ENCODE measurements at places on chromosomes 12 and 14. TPM values are rescaled to one million over a fixed set of nuclear protein-coding genes. Genes with fewer than 3 reads are reported as not detected.
A peak's percentile ranks its signal among the peaks of the same experiment; 100 is the strongest.

- no peak for DNase-seq
These were observed 538.2 kb upstream of the TBX3 start for GRCh38 chr12:115222220-115222619.

- peak; percentile 87 for DNase-seq
These were observed 148.9 kb downstream of the CRADD start for GRCh38 chr12:93825931-93826555.

DNA sequence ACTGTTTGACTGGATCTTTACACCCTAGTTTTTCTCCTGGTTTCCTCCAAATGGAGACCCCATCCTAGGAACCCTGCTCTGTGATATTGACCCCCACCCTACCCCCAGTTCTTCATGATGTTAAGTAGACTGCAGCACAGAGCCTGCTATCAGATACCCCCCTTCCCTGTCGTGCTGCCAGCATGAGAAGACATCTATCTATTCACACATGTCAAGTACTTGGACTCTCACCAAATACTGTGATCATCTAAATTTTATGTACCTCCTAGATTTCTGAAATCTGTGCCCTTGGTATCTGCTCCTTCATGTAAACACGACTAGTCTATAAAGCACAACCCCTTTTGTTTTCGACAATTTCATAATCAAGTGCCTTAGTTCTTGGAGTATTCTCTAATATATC is 38.9 kb downstream of the FERMT2 start:
- no peak for DNase-seq

GRCh38 chr12:121288158-121288845 is 8.2 kb downstream of the CAMKK2 start:
- DNase-seq, result no peak

GRCh38 chr12:110760204-110760609 is 17.5 kb upstream of the PPP1CC start:
- no peak for DNase-seq

- no peak for DNase-seq
These were observed 78.6 kb upstream of the GALNT9 start for GRCh38 chr12:132407992-132408391.

DNA sequence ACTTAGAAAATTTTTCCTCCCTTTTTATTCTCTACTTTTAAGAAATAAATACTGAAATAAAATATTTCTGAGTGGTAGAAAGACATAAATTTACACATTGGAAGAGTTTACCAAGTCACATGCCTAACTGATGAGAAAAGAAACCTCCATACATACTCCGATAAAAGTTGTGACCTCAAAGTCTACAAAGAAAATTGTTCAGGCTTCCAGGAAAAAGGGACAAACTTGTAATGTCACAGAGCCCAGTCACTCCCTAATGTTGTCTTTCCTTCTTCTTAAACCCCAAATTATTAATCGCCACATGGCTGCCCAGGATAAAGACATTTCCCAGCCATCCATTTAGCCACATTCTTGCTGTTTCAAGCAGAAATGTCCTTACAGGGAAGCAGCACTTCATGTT is 455.3 kb downstream of the MDGA2 start:
- no peak for DNase-seq

- no peak for DNase-seq
These were observed 628.9 kb upstream of the TBX3 start for GRCh38 chr12:115312901-115313300.

- no peak for DNase-seq
These were observed 152.2 kb downstream of the SLC15A4 start for GRCh38 chr12:128671528-128672042.

GRCh38 chr12:27524494-27524835 is 459 bp downstream of the PPFIBP1 start:
- no peak for DNase-seq

- no peak for DNase-seq
These were observed 37.6 kb downstream of the SPTB start for GRCh38 chr14:64841772-64842750.

The TESPA1 gene
- 1.7 TPM for polyA plus RNA-seq

- DNase-seq, result no peak
These were observed 25.0 kb downstream of the SH2B3 start for GRCh38 chr12:111430433-111431353.

DNA sequence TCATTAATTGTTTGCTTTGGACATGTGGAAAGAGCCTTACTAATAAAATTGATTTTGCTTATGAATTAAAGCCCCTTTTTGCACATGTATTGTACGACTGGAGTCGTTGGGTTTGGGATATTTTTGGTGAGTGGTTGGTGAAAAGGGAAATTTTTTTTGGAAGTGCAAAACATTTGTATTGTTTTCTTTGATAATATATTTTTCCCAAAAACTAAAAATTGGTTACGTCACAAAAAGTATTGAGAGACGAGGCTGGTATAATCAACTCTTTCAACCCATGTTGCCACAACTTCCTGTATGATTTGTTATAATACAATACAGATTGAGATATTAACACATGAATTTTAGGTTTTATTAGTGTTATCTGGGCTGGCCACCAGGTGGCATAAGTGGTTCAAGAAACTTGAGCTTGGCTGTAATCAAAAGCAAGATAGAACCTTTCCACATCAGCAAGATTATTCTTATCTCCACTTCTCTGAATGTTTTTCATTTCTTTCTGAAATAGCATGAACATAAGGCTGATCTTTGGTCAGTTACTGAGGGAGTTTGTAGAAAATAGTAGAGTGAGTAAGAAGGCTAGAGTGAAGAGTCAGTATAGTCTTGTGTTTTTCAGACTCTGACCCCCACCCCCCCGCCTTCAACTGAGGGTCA is 8.7 kb downstream of the NGDN start:
- peak; percentile 65 for DNase-seq

The HAL gene
- 0.24 TPM for polyA plus RNA-seq

DNA sequence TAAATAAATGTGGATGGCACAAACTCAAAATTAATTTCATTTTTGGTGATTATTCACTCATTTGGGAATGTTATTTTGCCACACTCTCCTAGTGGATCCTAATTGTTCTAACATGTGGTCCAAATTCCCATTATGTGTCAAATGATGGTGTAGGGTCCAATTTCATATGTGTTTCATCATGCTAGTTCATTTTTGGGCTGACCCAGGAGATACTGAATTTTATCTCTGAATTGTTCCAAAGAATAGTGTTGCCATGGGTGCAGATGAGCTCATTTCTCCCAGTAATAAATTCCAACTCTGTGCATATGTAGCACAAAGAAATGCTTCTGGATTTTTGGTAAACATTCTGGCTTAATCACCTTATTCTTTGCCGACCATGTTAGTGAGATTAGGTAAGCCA is 23.5 kb upstream of the SEL1L start:
- DNase-seq, result no peak

- peak; percentile 58 for DNase-seq
These were observed 23.7 kb upstream of the DHRS4 start for GRCh38 chr14:23929822-23930294.

The GNB3 gene
- 20.6 TPM for polyA plus RNA-seq

DNA sequence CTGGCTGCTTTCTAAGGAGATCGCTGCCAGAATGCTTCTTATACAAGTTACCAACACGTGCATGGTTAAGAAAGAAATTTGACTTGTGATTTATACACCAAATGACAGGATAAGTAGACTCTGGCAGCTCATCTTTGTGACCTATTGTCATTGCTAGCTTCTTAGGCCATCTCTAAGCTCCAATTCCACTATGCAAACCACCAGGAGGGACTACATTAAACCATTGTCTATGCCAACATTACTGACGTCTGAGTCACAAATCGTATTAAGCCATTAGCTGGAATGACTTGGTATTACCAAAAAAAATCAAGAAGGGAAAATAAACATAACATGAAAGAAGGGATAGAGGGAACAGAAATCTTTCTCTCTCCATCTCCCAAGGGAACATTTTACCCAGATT is 15.8 kb upstream of the VPS33A start:
- peak; percentile 56 for DNase-seq

- DNase-seq, result peak; percentile 35
These were observed 142.8 kb upstream of the TMCC3 start for GRCh38 chr12:94793191-94793595.

The OR2AP1 gene
- polyA plus RNA-seq, result not detected

GRCh38 chr12:14213542-14213941 is 151.9 kb upstream of the ATF7IP start:
- no peak for DNase-seq

DNA sequence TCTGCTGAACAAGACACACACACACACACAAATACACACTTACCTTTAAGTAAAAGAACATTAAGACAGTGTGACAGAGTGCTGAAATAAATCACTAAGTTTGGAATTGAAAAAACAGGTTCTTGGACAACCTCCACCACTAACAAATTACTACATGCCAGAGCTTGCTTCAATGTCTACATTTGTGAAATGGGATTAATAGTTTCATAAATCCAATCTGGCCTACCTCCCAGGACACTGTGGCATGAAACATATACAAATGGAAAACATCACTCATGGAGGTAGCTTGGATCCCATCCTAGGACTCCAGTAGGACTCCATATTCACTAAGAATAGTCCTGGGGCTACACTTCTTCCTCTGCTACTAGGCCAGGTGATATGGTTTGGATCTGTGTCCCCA is 8.2 kb upstream of the CCDC60 start:
- no peak for DNase-seq
